ENCODE measurements at places on chromosomes 11 and 22.

- DNase-seq: no peak
These were observed 64.6 kb upstream of the ADSL start for GRCh38 chr22:40281717-40282116.

- DNase-seq: peak; percentile 84
These were observed 10.4 kb upstream of the SREBF2 start for GRCh38 chr22:41822317-41823057.

GRCh38 chr11:105906517-105906916 is 115.5 kb downstream of the MSANTD4 start:
- no peak for DNase-seq

- no peak for DNase-seq
These were observed 79.9 kb upstream of the GRIK4 start for GRCh38 chr11:120431633-120432032.

GRCh38 chr11:119085437-119085847 is 761 bp downstream of the HMBS start:
- DNase-seq: no peak

GRCh38 chr22:46256358-46256958 is 6.4 kb upstream of the CDPF1 start:
- DNase-seq: no peak

GRCh38 chr11:8814209-8814922 is 96.6 kb upstream of the AKIP1 start:
- DNase-seq: no peak

DNA sequence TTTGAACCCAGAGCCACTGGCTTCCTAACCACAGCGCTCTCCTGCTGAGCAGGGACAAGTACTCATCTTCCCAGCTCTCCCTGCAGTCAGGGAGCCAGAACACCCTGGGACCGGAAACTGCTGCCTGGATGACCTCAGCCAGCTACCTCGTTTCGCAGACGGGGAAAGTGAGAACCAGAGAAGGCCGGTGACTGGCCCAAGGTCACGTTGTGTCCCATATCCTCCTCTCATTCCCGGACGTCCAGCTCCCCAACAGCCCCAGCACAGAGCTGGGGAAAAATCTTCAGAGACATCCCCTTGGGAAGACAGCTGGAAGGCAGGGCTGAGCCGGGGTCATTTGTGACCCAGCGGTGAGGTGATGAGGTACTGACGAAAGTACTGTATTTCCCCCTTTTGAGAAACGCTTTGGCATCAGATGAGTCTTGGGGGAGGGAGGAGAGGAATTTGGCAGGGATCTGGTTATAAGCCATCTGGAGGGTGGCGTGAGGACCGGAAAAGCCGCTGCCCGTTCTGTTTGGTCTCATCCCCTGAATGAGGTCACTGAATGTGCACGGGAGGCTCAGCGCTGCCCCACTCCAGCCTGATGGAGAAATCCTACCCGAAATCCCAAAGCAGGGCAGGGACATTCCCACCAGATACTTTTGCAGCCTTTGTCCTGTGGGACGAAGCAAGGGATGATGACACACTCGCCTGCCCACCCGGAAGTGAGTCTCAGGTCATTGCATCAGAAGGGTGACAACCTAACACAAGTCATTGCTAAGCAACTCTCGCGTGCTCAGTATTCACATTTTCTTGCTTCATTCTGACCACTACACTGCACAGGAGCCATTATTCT is 41.1 kb downstream of the LIF start:
- no peak for DNase-seq

DNA sequence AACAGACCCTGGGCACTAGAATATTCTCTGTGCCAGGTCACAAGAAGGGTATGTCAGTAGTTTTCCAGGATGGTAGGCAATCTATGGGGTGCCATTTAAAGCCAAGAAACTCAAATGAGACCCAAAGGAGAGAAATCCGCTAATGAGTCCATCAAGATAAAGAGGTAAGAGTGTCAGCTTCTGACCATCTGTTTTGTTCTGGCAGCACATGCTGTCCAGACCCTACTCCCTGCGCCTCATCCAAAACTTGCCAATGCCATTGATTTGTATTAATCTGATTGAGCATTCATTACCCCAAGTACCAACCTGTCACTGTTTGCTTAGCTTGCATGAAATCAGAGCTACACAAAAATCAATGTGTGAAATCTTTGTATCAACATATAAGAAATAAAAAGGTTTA is 229.0 kb downstream of the BLID start:
- DNase-seq: no peak

DNA sequence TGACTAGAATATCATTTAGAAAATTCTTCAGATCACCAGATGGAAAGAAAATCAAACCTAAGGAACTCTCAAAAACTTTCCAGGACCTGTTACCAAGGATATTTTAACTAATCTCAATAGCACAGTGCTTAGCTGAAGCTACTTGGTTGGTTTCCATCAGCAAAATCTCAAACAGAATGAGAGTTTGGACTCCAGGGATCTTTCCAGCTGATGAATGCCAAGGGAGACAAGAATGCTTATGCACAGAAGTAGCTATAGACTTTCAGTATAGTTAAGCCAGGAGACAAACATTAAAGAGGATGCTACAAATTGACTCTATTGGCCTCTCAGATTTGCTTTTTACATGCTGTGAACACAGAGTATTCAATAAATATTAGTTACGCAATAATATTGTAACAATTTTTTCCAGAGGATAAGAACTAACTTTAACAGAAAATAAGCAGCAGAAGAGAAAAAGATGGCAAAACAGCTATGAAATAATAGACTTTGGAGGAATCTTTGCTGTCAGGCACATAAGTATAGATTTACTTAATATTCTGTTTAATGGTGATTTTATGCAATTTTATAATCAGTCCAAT is 331.4 kb downstream of the DLG2 start:
- DNase-seq: no peak

DNA sequence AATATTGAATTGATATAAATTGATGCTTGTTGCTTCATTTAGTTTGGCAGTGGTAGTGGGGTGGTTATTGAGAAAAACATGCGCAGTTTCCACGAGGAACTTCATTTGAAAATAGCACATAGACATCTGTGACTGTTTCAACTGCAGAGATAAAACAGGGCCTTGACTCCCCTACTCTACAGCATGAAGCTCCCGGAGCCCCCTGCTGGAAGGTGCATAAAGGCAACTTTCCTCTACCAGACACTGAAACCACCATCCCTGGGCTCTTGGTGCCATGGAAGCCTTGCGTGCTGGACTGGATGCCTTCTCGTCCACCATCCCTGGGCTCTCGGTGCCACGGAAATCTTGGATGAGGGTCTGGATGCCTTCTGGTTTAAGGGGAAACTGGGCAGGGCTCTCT is 195.9 kb downstream of the CSNK2A3 start:
- DNase-seq: peak; percentile 89

DNA sequence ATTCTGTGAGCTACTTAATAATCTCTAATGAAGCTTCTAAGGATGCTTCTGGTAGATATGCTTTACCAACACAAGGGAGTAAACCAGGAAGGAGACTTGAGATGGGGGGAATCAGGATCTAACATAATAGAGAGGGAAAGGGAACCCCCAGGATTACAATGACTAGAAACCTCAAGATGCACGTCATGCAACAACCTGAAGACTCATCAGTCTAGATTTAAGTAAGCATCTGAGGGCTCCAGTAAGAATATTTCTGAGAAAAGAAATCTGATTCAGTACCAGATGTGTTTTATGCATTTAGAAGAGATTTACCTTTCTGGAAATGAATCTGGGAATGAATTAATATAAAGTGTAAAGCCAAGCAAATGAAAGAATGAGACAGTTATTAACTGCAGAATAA is 15.2 kb downstream of the KDM4D start:
- no peak for DNase-seq

- no peak for DNase-seq
These were observed 33.7 kb downstream of the CSRP3 start for GRCh38 chr11:19168090-19168489.

DNA sequence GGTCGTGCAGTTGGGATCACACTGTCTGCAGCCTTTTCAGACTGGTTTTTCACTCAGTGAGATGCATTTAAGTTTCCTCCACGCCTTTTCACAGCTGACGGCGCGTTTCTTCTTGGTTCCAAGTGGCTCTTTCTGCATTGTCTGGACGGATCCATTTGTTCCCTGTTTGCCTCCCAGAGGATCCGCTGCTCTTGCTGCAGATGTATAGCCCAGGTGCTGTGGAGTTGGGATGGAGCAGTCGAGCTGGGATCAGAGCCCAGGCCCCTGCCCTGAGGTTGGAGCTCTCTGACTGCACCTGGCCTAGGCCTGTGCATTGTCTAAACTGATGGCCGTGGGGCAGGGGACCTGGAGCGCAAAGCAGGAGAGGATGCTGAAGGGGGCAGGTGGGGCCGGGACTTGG is 51.6 kb downstream of the PARVB start:
- no peak for DNase-seq

DNA sequence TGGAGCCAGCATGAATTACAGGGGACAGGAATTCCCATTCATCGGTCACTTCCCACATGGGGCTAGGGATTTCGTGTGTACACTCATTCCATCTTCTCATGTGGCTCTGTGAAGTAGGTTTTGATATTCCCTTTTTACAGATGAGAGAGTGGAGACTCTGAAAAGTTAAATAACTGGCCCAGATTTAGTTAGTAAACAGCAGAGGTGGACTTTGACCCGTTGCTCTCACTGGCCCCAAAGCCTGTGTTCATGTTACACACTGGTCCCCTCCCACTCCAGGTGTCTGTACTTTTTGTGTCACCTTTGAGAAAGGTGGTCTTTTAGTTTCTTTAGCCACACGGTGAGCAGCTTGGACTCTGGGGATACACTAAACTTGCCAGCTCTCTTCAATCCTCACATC is 108.5 kb downstream of the MICAL2 start:
- no peak for DNase-seq

DNA sequence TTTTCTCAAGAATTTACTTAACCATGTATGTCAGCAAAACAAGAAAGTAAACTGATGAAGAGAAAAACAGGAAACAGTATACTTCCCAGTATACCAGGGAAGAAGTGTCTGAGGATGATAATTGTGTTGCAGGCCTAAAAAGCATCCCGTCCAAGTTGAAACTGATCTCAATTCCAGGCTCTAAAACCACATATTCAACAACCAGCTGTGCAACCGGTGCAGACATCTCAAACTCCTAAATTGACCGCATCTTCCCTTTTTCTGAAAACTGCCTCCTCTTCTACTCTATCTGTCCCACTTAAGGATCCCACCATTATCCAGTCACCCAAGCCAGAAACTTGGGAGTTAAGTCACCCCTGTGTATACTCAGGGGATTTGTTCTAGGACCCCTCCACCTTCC is 47.2 kb downstream of the CCDC83 start:
- no peak for DNase-seq

DNA sequence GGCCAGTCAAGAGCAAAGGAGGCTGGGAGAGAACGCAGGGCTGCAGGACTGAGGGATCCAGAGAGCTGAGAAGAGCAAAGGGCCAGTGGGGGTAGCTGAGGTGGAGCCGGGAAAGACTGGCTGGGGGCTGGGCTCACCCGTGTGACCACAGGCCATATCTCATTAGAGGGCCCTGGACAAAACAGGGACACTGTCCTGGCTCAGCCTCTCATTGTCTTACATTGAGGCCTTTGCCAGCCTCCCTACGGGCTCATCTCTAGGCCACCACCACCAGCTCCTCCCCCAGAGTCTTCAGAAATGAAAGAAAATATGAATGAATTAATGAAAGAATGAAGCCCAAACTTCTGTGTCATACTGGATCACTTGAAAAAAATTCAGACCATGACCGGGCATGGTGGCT is 9.2 kb downstream of the RAB36 start:
- no peak for DNase-seq

DNA sequence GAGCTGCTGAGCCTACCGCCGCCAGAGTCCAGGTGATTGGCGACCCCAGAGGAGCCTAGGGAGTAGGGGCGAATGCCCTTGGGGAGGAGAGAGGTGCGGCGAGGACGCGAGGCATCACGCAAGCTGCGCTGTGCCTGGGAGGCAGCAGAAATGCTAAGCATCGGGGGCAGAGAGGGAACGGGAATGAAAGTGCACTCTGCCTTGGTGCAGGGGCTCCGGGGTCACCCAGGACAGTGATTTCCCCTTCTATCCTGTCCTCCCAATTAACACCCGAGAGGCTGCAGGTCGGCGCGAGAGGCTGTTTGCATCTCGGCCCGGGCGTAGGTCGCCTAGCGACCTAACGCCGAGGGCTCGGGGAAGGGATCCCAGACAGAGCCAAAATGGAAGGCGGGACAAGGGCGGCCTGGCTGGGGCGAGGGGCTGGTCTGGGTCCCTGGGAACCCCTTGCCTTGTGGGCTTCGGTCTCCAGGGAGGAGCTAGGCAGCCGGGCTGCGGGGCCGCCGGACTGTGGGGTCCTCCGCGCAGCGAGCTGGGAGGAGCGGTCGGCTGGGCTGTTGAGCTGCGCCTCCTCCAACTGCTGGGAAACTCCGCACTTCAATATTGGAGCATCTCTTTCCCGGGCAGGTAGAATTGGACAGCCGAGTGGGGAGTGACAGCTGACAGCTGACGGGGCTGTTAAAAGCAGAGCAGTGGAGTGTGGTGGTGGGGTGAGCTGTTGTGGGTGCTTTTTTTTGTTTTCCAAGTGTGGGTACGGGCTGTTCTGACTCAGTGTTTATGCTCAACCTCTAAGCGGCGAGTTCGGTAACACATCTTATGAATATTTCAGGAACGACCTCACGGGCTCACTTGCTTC is 657 bp downstream of the ELMOD1 start:
- DNase-seq: no peak

DNA sequence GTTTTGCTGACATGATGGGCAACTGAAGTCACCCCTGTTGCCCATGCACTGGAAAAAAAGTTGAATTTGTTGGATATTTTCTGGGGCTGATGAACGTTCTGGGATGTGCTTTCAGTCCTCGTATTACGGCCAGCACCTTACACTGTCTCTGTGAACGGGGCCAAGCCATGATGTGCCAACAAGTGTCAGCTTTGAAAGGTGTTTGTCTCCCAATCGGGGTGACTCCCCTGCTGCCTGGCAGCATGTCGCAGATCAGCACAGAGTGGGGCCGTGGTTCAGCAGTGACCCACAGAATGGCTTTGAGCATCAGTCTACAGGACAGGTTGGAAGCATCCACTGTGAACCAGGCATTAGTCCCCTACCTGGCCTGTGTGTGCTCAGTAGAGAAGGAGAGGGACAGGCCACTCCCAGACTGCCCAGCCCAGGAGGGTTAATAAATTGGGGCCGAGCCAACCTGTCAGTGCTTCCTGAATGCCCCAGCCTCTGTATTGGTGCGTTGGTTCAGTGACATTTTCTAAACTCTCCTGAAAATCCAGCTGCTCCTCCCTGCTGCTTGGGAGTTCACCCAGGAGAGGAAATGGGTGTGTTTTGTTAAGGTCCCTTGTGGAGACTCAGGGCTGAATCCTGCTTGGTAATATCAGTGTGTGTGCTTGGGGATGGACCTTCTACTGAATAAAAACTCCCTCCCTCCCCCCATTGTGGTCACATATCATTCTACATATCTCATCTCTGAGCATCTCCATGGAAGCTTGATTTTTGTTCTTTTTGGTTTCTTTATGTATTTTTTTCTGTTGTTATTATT is 50.7 kb upstream of the TTC12 start:
- no peak for DNase-seq

GRCh38 chr11:38867338-38867737 is 2269.3 kb upstream of the RAG2 start:
- DNase-seq: no peak

- DNase-seq: peak; percentile 36
These were observed 959 bp upstream of the HIPK3 start for GRCh38 chr11:33256031-33256812.

Measured in Karpas-422 (cell line).